ENCODE measurements at places on chromosomes 11 and 22. TPM values are rescaled to one million over a fixed set of nuclear protein-coding genes. Genes with fewer than 3 reads are reported as not detected.
A peak's percentile ranks its signal among the peaks of the same experiment; 100 is the strongest.

DNA sequence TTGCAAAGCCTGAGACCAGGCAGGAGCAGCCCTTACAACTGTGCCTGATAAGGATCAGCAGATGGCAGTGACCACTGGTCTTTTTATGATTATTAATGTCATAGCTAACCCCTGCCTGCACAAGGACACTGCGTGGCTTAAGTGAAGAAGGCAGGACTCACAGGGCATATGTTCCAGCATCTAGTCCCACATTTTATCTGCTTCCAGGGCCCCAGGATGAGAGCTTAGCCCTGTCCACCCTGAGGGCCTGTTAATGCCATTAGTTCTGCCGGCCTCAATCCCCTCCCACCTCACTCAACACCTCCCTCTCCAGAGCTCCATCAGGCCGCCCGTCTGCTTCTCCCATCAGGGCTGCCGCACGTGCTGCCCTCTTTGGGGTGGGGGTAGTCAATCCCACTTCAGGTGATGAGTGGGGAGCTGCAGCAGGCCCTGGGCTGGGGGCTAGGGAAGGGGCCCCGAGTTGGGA is 33.1 kb upstream of the TSPAN18 start:
- ATAC-seq: no peak

DNA sequence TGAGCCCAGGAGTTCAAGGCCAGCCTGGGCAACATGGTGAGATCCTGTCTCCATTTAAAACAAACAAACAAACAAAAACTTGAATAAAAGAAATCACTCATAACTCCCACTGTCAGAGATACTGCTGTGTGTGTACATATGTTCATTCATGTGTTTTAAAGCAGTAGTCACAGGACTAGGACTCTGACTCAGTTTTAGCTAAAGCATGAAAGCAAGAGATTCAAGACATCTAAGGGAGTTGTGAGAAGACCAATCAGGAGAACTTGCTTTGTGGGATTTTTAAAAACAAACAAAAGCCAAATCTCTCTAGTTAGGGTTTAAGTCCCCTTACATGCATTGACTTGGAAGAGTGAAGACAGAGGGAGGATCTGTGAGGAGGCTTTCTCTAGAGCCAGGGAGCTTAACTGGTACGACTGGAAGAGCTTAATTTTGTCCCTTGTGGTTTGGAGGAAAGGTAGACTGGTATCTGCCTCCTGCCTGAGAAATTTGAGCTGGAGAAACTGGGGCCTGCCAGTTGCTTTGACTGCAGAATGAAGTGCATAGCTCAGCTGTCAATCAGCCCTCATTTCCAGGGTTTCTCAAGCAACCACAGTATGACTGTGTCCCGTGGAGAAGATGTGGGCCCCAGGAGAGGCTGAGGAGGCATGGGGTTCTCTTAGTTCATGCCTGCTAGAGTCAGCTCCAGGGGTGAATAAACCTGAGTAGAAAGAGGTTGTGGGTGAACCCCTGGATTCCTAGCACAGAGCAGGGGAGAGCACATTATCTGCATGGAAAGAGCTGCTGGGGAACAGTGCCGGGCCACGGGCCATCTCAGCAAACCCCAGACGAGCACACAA is 30.6 kb downstream of the EXPH5 start:
- ATAC-seq: peak; percentile 93

DNA sequence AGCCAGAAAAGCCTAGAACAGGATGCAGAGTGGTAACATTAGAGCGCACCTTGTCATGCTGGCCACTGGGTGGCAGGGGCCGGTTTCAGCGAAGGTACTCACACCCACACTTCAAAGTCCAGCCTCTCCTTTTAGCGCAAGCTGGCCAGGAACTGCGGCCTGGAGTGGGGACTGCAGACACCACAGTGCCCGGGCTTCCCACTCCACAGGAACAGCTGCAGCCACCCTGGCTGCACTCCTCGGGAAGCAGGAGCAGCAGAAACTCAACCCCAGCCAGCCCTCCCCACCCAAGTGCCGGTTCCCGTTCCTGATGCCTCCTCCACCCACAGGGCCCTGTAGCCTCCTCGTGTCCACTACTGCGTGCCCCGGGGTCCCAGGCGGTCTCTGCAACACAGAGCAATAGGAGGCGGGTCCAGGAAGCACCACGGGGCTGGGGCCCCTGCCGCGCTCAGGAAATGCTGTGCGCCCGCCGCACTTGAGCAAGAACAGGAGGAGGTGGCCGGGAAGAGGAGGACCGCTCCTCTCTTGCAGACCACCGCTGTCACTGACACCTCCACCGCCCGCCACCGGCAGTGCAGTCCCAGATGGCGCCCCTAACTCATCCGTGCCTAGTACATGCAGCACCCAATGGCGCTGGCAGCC is 2.2 kb downstream of the RFPL2 start:
- no peak for ATAC-seq

DNA sequence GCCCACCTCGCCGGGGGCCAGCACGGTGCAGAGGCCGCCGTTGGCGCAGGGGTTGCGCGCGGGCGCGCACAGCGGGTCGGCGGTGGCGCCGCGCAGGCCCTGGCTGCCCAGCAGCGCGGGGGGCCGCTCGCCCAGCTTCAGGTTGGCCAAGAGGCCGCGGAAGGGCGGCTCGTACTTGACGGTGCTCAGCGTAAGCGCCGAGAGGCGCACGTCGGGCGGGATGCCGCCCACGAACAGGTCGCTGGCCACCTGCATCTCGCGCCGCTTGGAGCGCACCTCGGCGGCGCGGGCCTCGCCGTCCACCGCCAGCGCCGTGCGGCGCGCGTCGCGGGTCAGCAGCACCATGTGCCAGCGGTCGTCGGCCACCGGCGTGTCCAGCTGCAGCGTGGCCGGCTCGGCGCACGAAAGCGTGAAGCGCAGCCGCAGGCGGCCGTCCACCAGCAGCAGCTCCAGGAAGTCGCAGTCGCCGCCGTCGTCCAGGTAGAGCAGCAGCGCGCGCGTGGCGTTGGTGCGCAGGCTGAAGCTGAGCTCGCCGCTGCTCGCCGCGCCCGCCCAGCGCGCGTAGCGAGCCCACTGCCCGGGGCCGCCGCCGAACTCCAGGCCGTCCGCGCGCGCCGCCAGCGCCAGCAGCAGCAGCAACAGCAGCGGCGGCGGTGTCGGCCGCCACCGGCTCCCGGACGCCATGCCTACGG is 9.8 kb downstream of the NRXN2 start:
- peak; percentile 45 for ATAC-seq

DNA sequence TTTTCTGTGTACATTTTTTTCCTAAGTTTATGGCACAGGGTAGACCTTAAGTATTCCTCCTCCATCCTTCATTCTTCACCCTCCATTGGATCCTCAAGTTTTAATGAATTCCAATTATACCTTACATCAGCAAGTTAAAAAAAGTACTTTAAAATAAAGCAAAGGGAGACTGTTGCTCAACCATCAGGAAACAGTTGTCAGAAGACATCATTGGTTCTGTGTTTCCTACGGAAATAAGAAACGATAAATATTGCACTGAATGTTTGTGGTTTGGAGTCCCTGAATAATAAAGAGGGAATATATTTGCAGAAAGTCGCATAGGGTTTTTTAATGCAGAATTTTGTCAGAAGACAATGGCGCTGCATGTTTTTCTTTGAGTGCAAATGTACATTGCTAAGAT is 28.1 kb upstream of the LDHA start:
- no peak for ATAC-seq

DNA sequence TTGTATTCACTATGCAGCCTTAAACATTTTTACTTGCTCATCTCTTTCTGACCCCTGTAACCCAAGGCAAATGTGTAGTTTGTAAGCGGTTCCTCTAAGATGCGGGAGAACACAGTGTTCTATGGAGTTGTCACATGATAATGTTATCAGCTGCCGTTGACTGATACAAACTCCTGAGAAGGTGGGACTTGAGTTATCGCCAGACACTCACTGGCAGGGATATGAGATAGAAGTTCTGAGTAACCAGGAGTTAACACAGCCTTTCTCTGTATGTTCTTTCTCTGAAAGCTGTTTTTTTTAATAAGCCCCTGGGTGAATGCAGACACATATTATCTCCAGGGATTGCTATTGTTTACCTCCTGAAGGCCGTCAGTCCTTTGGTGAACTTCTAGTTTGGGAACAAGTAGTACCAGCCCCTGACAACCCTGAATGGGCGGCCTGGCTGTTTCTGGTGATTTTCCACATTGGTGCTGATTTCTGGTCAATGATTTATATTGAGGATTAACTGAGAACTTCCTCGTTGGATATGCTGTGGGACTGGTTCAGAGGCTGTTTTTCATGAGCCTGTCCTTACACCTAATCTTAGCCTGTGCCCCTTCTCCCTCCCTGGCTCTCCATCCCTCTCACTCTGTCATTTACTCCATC is 155.3 kb upstream of the RASSF10 start:
- ATAC-seq: peak; percentile 77

DNA sequence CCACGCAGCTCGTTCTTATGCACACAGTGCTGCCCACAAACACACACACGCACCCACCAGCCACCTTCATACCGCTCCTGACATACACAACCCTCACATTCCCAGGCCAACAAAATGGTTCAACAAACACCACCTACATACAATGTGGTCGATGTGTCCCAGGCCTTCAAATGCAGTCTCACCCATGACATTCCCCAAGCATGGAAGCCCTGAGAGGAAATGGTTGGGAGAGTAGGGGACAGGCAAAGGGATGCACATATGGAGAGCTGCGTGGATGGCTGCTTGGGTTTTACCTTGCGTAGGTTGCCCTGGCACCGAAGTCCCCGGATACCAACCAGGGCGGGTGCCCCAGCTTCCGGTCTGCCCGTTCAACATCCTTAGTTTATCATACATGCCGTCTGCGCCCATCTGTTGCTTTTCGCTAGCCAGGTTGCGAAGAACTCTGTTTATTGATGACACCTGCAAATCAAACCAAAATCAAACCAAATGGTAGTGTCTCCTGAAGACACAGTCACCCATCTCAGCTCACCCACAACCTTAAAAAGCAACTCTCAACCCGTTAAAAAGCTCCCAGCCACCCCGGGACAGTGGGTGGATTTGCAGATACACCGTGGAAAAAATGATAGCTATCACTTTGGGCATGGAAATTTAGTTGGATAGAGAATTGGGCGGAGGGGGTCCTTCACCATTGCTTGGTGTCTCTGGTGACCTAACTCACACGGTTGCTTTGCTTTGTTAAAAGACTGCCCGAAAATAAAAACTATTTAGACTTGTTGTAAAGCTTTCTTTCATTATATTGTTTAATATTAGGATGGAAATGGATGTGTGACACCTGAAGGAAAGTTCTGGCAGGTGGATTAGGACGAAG is 10.5 kb downstream of the PAX6 start:
- no peak for ATAC-seq

TCN1 gene
- 45.8 TPM for total RNA-seq

GRCh38 chr11:7442588-7443215 is 42.6 kb upstream of the OLFML1 start:
- ATAC-seq: peak; percentile 79

OR4D5 gene
- not detected for total RNA-seq

GRCh38 chr22:31141551-31141950 is 1.2 kb upstream of the PLA2G3 start:
- no peak for ATAC-seq

DNA sequence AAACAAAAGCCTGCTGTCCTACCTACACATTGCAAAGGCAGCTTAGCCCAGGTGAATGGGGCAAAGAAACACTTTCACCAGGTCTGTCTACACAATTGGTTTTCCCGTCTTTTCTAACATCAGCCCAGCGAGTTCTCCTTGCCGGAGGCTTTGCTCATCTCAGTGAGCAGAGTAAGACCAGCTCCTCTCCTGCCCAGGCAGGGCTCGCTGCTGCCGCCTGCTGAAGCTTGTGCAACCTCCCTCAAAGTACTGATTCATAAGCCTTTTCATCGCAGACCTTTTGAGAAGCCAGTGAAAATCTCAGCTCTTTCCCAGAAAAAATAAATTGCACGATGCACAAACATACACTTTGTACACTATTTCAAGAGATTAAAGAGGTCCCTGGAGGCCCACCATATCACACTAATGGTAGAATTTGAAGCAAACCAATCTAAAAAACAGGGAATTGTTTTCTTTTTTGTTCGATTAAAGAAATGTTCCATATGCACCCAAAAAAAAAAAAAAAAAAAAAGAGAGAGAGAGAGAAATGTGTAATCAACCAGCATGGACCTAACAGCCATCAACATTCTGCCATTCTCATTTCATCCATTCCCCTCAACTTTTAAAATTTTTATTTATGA is 328.1 kb upstream of the MPPED2 start:
- peak; percentile 71 for ATAC-seq

VSIG2 gene
- total RNA-seq: 8.8 TPM
